ENCODE measurements at places on chromosomes 6 and 20.
A peak's percentile ranks its signal among the peaks of the same experiment; 100 is the strongest.

DNA sequence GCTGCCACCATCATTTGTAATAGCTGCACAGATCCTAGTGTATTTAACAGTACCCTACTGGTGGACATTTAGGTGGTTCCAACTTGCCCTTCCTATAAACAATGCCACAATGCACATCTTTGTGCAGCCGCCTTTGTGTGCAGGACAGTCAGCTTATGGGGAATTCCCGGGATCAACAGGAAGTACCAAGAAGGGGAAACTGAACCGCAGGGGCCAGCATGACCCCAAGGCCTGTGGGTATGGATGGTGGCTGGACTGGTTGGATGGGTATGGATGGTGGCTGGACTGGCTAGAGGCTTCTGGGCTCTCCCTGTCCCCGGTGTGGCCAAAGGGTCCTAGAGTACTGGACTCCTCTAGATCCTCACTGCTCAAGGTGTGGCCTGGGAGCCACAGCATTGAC lies 46.7 kb downstream of the CEBPB start:
- DNase-seq = no peak

GRCh38 chr6:74606582-74607071 lies 599.2 kb downstream of the COL12A1 start:
- peak; percentile 49 for DNase-seq

GRCh38 chr20:402898-403581 lies 5.1 kb upstream of the RBCK1 start:
- DNase-seq = no peak

- no peak for DNase-seq
Observed at GRCh38 chr6:56708810-56709597, 66.3 kb upstream of the DST start.

DNA sequence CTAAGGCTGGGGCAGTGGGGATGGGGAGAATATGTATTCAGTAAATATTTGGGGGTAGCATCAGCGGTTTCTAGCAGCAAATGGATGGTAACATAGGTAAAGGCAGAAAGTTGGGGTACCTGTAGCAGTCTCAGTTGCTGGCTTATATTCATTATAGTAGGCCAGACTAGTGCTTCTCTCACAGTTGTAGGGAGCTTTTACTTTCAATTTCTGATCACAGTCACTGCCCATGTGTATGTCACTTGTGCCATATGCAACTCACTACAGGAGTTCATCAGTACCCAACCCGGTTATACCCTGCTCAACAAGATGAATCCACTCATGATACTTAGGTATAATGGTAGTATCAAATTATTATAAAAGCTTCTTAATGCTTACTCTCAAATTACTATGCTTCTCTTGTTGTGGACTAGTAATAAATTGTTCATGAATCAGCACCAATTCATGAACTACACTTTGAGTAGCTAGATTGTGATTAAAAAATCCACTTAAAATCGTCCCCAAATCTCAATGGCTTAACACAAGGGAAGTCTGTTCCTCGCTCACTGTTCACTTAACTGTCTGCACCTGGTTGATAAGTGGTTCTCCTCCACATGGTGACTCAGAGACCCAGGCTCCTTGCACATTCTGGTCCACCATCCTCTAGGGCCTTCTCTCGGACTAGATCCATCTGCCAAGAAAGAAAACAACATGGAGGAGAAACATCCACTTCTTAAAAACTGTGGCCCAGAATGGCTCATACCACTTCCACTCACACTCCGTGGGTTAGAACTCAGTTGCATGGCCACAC lies 31.3 kb upstream of the MYLIP start:
- no peak for DNase-seq

GRCh38 chr6:84222426-84222825 lies 5.0 kb downstream of the CEP162 start:
- DNase-seq = no peak

- DNase-seq = no peak
Observed at GRCh38 chr6:67642582-67642981, 992.5 kb upstream of the ADGRB3 start.
